ENCODE measurements at places on chromosomes 2 and 18.

- no peak for DNase-seq
Observed at GRCh38 chr2:82339805-82340204, 2035.3 kb upstream of the LRRTM1 start.

- no peak for DNase-seq
Observed at GRCh38 chr2:192311701-192312460, 117.1 kb upstream of the TMEFF2 start.

- DNase-seq, result no peak
Observed at GRCh38 chr2:97963880-97964279, 31.9 kb downstream of the TMEM131 start.

GRCh38 chr18:6668836-6669235, 60.7 kb upstream of the ARHGAP28 start:
- no peak for DNase-seq

DNA sequence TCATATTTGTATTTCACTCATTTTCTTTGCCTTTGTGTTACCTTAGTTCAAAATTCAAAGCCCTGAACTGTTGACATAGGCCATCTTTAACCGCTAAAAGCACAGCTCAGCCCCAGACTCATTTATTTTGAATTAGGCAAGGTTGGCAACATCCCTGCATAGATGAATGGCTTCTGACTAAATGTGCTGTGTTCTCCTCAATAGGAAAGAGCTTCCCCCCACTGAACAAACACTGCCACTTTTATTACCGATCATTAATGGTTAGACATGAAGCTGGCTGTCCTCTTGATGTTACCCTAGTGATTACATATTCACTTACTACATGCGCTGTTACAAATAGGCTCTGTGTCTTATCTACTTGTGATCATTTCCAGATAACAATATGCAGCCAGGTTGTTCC, 170.7 kb downstream of the ADCYAP1 start:
- DNase-seq, result no peak

GRCh38 chr2:152434395-152435182, 99.6 kb downstream of the FMNL2 start:
- DNase-seq, result no peak

DNA sequence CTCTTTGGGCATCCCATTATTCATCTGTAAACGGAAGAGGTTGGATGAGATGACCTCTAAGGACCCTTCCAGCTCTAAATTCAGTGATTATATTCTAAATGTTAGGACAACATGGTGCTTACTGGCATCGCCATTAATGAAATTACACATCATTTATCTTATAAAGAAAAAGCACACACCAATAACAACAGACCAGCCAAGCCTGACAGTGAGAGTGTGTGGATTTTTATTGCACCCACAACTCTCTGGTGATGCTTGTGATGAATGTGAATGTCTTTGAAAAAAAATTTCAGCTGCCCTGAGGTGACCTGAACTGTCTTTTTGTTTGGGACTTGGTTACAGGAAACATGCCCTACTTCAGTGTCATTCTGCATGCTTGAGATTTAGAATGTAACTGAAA, 513.3 kb upstream of the NRP2 start:
- DNase-seq, result no peak

- no peak for DNase-seq
Observed at GRCh38 chr2:48221846-48222516, 308.0 kb upstream of the STON1 start.

DNA sequence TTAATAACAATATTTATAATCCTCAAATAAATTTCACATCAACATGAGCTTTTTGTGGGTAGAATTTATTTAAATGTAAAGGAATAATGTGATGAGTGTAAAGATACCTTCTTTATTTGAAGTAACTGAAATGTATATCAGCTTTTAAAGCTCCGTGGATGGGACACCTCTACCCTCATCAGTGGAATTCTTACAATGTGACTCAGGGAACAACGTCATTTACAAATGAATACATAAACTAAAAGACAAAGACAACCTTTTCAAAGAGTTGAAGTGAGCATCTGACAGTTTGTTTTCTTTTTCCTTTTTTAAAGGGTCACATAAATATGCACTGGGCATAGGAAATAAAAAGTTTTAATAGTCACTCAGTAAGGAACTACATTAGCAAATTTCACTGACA, 1127.0 kb upstream of the CRIM1 start:
- DNase-seq, result no peak

GRCh38 chr2:33372940-33373553, 103.4 kb upstream of the RASGRP3 start:
- no peak for DNase-seq

- DNase-seq, result no peak
Observed at GRCh38 chr2:181754105-181754504, 73.8 kb upstream of the NEUROD1 start.

DNA sequence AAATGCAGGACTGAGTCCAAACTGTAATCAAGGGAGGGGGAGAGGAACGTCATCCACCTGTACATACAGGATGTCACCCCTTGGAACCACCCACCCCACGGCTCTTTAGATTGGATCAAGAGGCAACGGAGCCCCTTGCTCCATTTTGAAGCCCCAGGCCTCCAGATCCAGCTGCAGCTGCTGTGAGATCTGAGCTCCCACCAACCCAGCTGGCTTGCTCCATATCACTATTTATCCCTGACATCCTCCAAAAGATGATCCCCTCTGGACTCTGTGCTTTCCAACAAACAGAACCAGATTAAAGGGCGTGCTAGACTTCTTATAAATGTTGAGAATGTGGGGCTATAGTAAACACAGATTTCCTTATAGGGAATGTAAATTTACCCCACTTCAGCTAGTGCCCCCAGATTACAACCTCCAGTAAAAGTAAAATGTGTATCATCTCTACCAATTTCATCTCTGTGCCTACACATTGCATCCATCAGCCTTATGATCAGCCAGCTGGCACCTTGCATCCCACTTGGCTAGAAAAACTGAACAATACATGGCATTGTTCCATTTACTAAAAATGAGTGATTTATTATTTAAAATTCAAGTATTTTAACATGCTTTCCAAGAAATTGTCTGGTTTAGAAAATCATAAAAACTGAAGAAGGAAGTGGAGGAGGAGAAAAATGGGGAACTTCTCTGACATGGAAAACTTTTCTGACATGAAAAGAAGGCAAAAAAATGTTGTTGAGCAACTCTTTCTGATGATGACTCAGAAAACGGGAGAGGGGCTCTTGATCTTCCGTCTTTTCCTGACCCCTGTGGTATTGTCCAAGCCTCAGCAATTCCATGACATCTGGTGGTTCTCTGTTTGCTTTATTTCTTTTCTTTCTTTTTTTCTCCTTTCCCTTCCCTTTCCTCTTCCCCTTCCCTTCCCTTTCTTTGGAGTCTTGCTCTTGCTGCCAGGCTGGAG, 262.6 kb upstream of the THUMPD2 start:
- DNase-seq, result peak; percentile 65

DNA sequence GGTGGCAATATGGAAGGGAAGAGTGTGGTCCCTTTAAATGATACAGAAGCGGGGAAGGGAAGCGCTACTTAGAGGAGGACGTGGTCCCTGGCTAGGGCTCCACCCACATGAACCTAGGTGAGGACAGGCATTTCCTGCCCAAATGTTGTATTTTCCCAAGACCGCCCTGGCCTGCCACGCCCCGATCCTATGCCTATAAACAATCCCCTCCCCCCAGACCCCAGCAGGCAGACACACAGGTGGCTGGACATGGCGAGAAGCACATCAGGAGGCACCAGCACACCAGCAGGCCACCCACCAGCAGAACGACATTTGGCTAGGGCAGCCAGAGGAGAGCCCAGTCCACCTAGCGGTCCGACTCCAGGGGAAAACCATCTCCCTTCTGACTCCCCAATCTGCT, 47.2 kb downstream of the METTL8 start:
- no peak for DNase-seq

DNA sequence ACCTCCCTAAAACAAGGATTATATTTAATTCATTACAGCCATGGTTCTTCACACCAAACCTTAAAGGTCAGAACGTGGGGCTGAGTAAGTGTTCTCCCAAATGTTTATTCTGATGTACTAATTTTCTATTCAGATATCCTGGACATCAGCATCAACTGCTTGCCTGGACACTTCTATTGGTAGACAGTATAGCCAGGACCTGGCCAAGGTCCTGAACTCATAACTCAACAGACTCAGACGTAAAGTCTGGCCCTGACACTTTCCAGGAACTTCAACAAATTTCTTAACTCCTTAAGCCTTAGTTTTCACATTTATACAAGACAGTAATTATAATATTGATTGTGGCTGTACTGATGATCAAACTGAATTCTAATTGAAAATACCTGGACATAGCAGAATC, 89.1 kb downstream of the AKAIN1 start:
- peak; percentile 5 for DNase-seq

Data from hindlimb muscle (tissue), 1 donor.